Fibroblast of mammary gland (primary cell): ENCODE measurements at places on chromosomes 1 and 21.

- no peak for DNase-seq
Observed at GRCh38 chr1:17137441-17137840, 18.2 kb upstream of the PADI2 start.

GRCh38 chr21:39599191-39599970 is 13.4 kb upstream of the B3GALT5 start:
- DNase-seq = no peak

DNA sequence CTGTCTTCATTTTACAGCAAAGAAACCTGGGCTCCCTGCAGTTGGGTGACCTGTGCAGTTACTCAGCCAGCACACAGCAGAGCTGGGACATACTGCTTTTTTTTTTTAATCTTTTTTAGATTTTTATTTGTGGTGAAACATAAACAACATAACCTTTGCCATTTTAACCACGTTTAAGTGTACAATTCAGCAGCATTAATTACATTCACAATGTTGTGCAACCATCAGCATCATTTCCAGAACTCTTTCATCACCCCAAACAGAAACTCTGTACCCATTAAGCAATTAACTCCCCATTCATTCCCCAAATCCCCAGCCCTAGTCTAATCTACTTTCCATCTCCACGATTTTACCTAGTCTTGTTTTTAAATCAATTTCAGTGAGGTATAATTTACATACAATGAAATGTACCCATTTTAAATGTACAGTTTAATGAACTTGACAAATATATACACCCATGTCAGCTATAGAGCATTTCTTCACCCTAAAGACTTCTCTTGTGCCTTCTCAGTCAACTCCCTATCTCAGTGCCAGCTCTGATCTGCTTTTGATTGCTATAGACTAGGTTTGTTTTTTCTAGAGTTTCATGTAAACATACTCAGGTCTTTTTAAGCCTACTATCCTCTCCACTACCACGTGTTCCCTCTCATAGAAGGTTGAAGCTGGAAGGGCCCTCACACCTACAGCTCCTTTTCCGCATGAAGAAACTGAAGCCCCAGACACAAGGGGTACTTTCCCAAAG is 37.8 kb upstream of the C8B start:
- peak; percentile 16 for DNase-seq

- DNase-seq = peak; percentile 94
Observed at GRCh38 chr21:45551316-45551715, 9.1 kb upstream of the SLC19A1 start.
